ENCODE measurements at places on chromosomes 7 and 10.
A peak's percentile ranks its signal among the peaks of the same experiment; 100 is the strongest.

- DNase-seq = no peak
Observed at GRCh38 chr7:155994279-155994811, 182.1 kb upstream of the SHH start.

DNA sequence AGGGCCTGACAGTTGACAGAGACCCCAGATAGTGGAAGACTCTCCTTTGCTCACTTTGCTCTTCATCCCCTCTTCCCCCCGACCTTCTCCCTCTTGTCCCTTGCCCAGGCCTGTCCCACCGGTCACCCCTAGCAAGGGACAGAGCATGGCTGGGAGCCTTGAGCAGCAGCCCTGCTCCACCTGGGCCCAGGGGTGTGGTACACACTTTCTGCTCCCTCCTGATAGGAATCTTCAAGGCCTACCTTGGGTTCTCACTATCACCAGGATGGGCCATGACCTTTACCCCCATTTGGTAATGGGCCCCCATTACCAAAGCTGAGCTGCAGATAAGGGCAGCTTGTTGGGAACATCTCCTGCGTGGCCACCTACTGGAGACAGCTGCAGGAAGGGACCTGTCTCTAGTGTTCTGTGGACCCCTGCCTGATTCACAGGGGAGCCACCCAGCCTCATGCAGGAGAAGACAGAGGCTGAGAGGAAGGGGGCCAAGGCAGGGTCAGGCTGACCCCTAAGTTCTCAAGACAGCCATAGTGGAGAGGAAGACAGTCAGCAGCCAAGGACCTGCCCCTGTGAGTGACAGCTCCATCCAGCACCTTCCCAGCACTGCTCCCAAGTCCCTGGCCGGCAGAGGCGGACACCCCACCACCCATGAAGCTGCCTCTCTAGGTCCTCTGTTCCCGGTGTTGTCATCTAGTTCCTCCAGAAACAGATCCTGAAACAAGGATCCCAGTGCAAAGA lies 913 bp upstream of the NPC1L1 start:
- DNase-seq = no peak

DNA sequence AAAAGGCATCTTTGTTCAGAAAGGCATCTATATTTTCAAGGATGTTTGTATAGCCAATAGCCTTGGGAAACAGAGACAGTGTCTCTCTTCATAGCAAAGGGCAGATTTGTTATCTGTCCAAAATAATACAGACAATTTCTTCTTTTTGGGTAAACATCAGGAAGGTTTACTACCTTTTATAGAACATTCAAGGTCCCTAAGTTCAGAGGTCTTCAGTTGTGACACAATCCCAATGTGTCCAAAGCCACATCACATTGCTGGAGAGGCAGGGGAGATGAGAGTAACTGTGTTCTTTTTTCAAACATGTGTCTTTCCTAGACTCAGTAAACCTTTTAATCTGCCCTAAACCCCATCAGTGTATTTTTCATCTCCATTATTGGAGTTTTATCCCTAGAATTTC lies 33.6 kb upstream of the FAM13C start:
- no peak for DNase-seq

GRCh38 chr7:42138691-42139090 lies 98.3 kb downstream of the GLI3 start:
- DNase-seq = no peak

DNA sequence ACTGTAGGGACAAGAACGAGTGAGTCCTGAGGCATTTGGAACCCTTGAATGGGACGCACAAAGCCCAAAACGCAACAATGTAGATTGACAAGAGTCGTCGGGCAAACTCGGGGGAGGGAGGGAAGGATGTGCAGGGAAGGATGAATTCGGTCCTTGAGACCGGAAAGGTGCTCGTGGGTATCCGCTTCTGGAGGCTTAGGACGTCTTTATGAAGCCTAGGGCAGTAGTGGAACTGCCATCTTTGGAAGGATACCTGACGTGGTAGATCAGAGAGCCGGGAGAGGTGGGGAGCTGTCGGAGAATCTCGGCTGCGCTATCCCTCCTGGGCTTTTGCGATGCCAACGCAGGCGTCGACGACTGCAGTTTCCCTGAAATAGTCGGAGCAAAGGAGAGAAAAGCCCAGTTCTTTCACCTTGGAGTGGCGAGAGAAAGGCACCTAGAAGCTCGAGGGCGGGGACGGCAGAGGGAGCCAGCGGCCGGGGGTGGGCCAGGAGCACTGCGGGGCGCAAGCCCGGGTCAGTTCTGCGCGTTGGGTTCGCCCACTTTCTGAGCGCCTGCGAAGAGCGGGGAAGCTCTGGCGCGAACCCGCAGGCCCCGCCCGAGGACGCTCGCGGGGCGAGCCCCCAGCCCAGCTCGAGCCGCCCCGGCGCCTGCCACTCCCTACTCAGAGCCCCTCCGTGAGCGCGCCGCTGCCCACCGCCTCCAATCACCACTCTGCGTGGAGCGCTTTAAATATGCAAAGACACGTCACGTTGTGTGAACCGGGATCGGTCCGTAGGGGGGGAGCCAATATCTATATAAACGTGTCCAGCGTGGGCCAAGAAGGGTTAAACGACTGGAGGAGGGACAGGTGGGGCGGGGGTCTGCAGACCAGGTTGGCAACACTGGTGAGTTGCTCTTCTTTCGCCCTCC lies at the start of gene CYP26C1:
Gene CYP26C1 (plus strand): TSS at position 824 of the 912 bp plus-strand sequence. CDS start 466 bp downstream, outside the sequence.
- no peak for DNase-seq

DNA sequence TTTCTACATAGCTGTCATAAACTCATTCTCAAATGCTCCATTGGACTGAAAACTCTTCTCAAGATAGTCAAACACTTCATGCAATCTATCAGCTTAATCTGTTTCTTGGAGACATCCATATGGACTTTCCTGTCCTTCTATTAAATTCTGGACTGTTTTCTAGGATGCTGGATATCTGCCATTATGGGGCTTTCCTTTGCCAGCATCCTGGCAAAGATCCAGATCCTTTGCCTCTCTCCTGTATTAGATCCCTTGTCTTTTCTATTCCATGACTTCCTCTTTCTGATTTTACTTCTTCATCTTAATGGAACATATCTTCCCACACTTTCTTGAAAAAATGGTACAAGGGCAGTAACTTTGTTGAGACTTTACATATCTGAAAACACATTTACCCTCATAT lies 35.9 kb upstream of the SKAP2 start:
- no peak for DNase-seq

- DNase-seq = no peak
Observed at GRCh38 chr10:62631241-62631640, 173.3 kb upstream of the ADO start.

DNA sequence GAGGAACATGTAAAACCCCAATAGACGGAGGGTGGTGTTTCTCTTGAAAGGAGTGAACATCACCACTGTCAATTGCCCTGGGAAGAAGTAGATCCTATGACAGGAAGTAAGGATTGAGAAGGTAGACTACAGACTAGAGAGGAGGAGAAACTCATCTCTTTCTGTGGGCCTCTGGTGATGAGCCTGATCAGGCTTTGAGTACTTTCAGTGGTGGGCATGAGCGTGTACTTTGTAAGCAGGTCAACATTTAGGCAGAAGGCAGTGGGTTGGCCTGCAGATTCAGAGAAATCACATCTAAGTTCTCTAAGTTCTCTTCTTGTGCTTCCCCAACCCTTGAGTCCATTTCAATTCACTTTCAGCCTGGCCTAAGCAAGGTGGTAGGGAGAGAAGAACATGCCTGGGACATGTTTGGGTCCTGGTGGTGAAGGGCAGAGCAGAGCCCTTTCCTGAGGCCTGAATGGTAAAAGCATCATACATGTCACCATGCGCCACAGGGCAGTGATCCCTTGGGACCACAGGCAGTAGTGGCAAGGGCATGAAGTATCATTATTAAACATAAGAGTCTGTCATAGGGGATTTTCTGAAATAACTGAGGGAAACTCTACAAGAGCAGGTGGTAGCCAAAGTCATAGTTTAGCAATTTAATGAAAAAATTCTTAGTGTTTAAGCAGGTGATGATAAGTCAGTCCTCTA lies 56.4 kb upstream of the ANKRD1 start:
- DNase-seq = no peak

DNA sequence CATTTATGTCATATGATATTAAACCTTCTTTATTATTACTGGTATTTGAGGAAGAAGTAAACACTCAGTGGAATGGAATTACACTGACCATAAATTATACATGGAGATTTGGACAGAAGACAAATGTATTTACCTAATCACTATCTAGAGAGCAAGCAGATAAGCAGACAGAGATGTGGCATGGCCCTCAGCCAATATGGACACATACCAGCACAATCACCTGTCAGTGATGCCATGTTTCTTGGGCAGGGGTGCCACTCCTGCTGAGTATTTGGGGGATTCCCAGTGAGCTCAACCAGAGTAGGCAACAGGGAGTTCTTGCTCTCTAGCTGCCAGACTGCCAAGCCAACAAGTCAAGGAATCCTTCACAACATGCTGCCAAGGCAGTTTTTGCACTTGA lies 866.3 kb upstream of the LRRN3 start:
- DNase-seq = no peak

DNA sequence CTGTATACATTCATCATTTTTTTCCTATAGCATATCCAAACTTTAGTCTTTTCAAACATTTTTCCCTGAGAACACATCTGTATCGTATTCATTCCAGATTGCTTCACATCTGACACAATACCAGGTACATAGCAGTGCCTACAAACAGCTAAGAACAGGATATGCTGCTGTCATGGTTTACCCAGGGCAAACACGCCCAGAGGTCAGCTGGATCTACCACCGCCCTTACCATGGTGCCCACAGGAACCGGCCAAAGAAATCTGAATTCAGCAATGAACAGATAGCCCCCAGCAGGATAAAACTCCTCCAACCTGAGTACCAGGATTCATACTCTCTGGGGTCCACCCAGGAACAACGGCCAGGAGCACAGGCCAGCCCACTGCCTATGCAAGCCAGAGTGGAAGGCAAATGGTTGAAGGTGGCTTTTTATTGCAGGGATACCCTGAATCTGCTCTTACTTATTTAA lies 43.0 kb downstream of the TNS3 start:
- no peak for DNase-seq

DNA sequence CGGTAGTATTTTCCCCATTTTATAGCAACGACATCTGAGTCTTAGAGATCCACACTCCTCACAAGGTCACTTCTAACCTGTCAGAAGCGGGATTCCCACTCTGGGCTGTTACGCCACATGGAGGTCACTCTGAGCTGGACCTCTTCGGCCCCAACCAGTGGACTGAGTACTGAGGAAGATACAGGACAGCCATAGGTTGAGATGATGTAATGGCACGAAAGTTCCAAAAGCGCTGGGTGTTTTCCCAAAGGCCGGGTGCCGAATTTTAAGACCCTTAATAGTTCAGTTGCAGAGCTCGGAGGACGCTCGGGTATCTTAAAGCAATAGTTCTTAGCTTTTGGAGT lies 699 bp downstream of the GHITM start:
- DNase-seq = no peak

DNA sequence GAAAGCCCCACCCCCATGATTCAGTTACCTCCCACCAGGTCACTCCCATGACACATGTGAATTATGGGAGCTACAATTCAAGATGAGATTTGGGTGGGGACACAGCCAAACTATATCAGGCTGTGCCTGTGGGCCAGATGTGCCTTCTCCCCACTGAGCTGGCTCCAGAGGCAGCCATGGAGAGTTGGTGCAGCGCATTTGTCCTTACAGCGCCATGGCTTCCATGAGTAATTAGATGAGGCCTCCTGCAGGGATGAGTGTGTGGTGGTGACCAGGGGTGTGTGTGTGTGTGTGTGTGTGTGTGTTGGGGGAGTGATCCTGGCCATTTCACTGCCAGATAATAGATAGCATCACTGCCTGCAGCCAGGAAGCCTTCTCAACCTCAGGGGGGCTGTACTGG lies 94.6 kb downstream of the FANK1 start:
- DNase-seq = no peak

GRCh38 chr10:131310142-131310541 lies 1.4 kb downstream of the TCERG1L start:
- no peak for DNase-seq

DNA sequence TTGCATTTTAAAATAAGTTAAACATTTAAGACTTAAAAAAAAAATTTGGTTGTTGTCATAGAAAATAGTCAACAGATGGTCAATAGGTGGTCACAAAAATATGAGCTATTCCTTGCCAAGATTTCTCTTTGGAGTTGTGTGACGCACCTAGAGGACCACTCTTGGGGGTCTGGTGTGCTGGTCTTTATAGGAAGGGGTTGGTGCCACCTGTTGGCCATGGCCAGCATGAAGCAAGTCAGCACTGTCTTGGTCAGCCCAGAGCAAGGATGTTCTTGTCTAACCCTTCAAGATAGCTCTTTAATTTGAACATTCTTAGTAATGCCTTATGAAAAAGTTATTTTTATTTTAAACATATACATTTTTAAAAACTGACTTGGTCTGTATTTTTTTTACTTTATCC lies 267.9 kb upstream of the CNTNAP2 start:
- peak; percentile 51 for DNase-seq

GRCh38 chr10:56116684-56117083 lies 244.4 kb downstream of the ZWINT start:
- DNase-seq = no peak

- DNase-seq = no peak
Observed at GRCh38 chr7:116999311-116999710, 46.0 kb downstream of the ST7 start.

- no peak for DNase-seq
Observed at GRCh38 chr7:36147361-36147760, 5.7 kb upstream of the EEPD1 start.

GRCh38 chr7:2203766-2204300 lies 28.9 kb downstream of the MAD1L1 start:
- no peak for DNase-seq

DNA sequence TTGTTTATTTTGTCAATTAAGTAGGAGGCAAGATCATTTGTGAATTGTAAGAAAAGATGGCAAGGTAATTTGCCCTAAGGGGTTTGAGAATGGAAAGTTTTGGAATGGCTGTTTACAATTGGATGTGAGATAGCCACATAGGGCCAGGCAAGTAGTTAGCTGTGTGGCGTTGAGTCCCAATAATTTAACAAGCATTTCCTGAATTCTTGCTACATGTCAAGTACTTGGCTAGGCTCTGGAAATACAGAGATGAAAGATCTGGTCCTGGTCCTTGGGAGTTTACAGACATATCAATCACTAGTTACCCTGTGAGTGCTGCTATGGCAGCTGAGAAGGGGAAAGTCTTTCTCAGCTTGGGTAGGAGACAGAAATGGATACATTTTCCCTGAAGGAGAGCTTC lies 401.6 kb downstream of the SUGCT start:
- DNase-seq = no peak

- no peak for DNase-seq
Observed at GRCh38 chr7:28160551-28160991, 20.0 kb downstream of the JAZF1 start.

DNA sequence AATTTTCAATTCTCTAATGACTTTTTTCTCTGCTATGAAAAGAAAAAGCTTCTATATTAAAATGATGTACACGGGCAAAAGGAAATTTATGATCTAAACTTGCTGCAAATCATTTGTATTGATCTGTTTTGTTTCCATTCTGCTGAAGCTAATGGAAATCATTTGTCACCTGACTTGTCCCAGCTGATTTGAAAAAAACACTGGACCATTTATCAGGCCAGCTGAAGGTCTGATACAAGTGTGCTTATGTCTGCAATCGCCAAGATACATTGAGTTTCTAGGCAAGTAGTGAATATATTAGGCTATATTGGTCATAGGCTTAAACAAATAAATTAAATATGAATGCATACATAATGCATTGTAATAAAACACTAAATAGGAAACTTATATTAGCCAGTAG lies 1309.7 kb downstream of the REEP3 start:
- DNase-seq = no peak
